ENCODE measurements at places on chromosomes 3 and 15.

- no peak for DNase-seq
Measured at GRCh38 chr15:27486051-27486450, 515.1 kb downstream of the GABRG3 start.

- no peak for DNase-seq
Measured at GRCh38 chr3:194986208-194987043, 284.5 kb downstream of the XXYLT1 start.

DNA sequence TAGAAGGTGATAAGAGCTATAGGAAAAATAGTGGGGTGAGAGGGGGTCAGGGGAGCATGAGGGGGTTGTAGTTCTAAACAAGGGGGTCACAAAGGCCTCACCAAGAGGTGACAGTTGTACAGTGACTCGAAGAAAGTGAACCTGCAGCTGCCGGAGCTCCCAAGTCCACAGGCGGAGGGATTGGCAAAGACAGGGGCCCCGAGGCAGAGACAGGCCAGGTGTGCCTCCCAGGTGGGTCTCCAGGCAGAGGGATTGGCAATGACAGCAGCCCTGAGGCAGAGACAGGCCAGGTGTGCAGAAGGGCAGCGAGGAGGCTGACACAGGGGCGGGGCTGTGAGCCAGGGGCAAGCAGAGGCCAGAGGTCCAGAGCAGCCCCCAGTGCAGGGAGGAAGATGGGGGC lies 63.7 kb downstream of the DNAJB8 start:
- DNase-seq = no peak

DNA sequence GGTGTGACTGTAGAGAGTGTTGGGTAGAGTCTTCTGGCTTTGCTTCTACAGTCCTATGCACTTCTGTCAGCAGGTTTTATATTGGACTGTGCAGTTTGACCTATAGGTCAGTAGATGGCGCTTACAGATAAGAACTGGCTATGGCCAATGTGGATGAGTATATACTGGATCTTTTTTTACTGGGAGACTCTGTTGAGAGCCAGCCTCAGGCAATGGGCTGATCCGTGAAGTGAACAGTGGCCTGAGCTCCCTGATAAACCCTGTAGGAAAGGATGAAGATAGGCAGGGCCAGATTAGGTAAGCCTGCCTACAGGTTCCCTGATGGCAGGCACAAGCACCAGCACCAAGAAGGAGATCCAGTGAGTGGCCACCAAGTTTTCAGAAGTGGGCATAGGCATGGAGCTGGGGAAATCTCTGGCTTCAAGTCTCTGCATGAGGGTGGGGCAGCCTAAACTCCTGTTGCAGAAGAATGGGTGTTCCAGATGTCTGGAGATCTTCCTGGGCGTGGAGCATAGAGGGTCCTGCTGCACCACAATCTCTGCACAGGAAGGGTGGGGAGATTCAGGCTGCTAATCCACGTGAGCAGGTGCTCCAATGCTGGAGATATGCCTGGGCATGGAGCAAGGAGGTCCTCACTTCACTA lies 326.0 kb upstream of the SGO1 start:
- DNase-seq = no peak

- DNase-seq = no peak
Measured at GRCh38 chr3:122235147-122235546, 51.7 kb downstream of the CASR start.

GRCh38 chr3:72679540-72680198 lies 168.6 kb downstream of the SHQ1 start:
- DNase-seq = no peak

GRCh38 chr15:81050805-81051204 lies 50.1 kb downstream of the TLNRD1 start:
- DNase-seq = no peak

DNA sequence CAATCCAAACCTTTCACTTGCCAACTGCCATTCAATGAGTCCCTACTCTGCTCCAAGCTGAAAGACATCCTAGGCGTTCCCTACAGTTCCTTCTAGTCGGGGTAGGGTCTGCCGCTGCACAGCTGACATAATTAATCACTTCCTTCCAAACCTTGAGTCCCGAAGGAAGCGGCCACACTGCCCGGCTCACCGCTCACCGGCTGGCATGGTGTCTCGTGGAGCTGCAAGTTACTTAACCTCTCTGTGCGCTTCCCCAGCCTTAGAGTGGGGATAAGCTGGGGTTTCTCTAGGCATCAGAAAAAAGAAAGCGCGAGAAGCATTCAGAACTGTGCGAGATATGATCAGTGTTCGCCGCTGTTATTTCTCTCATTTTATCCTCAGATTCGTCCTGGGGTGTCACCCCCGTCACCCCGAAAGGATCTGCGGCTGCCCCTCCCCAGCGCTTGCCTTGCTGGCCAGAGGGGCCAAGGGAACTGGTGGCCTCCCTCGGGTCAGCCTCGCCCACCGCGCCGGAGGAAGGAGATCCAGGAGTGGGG lies 748 bp downstream of the MRPS25 start:
- no peak for DNase-seq

- DNase-seq = no peak
Measured at GRCh38 chr15:58269455-58270414, 131.6 kb downstream of the AQP9 start.

- no peak for DNase-seq
Measured at GRCh38 chr3:179768080-179768479, 115.2 kb downstream of the USP13 start.

DNA sequence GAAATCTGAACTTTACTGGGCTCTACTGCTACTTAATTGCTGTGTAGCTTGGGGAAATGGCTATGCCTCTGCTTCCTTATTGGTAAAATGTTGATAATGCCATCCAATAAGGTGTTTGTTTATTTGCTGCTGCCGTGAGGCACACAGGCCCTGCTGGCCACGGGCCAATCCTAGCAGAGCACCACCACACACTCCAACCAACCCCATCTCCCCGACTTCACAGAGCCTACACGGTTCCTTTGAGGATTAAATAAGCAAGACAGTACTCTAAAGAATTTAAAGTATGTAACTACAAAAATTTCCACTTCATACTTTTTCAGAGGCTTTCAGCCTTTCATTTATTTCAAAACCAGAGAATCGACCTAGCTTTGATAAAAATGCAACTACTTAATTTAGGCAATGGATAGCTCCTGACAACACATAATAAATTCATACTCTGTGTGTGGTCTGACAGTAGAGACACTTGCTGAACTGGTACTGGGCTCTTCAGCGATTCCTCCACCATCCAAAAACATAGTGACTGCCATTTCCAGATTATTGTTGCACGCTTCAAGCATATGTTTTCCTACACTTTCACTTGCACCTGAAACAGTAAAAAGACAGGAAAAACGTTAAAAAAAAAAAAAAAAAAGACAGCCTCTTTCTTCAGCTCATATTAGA lies 25.3 kb downstream of the UBXN7 start:
- DNase-seq = no peak

- no peak for DNase-seq
Measured at GRCh38 chr3:56937580-56937979, 122.9 kb upstream of the SPATA12 start.

DNA sequence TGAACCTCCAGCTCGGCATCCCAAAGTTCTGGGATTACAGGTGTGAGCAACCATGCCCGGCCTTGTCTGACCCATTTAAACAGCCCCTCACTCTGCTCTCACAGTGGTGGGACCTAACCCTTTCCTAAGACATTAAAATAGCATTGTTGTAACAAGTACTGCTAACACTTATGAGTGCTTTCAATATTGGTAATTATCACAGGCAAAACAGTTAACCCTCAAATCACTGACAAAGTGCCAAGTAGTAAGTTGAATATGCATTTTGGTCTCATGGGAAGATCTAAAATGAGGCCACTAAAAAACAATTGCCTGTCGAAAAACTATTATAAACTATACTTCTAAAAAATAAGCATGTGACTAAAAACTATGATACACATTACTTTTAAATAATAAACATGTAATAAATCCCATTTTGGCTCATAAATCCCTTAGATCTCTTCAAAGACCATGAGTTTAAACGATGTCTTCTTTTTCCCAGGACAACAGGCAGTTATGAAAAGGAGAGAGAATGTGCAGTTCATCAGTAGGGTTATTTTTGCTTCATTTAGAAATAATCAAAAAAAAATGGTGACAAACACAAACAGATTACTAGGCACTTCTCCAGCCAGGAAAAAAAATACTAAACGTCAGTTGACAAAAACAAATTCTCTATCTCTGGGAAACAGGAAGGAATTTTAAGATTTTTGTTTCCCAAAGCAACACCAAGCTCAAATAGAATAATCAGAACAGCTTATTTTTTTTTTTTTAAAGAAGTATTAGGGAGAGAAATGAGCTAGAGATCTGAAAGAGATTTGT lies 95.4 kb downstream of the RFTN1 start:
- DNase-seq = no peak

- no peak for DNase-seq
Measured at GRCh38 chr3:147669077-147669476, 259.9 kb downstream of the ZIC1 start.

DNA sequence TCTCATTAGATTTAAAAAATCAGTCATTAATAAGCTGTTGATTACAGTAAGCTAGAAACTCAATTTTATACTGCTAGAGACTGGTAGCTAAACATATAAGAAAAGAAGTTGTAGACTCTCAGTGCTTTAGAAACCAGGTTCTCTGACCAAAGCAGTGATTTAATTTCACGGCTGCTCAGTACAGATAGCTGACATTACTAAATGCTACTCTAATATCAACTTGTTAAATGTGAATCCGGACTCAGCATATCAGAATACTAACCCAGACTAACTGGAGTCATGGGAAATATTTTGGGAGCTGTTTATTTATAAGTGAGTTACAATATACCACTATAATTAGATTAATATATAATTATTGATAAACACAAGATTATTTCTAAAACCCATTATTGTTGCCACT lies 80.4 kb downstream of the NEDD4 start:
- DNase-seq = no peak

GRCh38 chr3:23111797-23112196 lies 91.3 kb upstream of the UBE2E2 start:
- DNase-seq = no peak

- no peak for DNase-seq
Measured at GRCh38 chr3:64440498-64440897, 215.2 kb upstream of the PRICKLE2 start.

DNA sequence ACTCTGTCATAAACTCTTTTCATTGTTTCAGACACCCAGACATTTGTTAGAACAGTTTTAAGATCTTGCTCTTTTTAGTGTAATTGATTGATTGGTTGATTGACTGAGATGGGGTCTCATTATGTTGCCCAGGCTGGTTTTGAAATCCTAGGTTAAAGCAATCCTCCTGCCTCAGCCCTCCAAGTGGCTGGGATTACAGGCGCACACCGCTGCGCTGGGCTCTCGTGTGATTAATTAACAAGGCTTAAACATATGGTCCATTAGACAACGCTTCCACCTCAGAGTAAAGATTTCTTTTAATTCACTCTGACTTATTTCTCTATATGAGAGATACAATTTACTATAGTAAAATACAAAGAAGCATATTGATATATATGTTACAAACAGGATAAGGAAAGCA lies 114.0 kb upstream of the C2CD4B start:
- no peak for DNase-seq

- DNase-seq = no peak
Measured at GRCh38 chr3:139481116-139481515, 4.8 kb upstream of the RBP2 start.

DNA sequence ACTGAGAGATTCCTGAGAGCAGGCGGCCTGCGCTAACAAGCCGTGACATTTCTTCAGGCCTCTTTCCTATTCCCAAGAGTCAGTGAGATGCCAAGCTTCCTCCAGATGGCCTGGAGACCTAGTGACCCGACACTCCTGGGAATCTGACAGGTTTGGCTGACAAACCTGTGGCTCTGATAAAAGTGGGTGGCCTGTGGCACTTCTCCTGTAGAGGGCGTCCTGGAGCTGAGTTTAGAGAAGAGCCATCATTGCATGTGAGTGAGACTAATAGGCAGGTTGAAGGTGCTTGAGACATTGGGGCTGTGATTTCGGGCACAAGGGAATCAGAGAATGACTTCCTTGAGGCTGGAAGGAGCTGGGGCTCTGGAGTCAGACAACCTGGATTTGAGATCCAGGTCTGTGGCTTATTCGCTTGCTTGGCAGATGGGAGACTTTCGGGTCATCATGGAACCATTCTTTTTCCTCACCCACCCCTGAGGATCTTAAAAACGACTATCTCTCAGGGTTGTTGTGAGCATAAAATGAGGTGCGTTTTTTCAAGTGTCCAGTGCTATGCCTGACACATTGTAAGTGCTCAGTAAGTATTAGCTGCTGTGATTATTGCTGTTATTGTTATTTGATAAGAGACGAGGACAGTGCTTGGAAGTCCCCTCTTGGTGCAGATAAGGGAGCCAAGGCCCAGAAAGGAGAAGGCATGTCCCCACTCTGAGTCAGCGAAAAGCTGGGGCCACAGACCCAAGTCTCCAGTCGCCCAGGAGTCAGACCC lies 77.2 kb downstream of the SCN10A start:
- DNase-seq = peak; percentile 64

GRCh38 chr3:172201870-172202236 lies 162.5 kb downstream of the FNDC3B start:
- no peak for DNase-seq

GRCh38 chr3:69568458-69568857 lies 170.8 kb upstream of the MITF start:
- DNase-seq = no peak

DNA sequence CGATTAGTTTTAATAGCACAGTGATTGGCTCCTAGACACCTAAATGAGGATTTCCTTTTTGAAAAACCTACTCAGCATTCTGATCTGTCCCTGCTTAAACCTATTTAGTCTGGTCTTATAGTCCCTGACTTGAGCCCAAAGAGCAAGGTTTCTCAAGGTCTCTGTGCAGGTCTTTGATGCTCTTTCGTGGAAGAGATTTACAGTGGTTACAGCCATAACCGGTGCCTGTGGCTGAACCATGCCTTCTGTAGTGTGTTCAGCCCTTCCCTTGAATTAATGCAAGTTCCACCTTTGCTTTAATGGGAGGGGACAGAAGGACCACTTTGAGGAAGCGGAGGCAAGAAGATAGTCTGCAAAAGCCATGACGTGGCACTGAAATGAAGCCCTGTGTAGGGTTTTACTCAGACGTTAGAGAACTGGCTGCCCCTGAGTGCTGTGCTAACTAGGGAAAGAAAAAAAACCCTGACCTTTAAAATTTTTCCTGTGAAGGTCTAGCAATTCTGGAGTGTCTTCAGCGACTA lies 43.0 kb downstream of the ZBTB38 start:
- no peak for DNase-seq

DNA sequence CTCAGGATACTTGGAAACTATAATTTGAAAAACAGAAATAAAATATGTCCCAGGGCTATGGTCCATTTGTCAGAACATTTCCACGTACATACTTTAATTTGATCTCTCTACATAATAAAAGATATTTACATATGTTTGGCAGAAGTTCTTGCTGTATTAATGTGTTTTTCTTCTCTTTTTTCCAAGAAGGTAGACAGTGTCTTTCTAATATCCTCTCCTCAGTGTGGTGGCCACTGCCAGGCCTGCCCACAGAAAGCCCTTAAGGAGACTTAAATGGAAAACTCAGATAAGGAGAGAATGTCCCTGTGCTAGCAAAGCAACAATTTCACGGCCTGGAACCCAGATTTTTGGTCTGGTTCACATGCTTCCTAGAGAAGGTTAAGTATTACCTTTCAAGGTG lies 76.5 kb upstream of the ARHGEF26 start:
- no peak for DNase-seq
